ENCODE measurements at places on chromosomes 3 and 15. TPM values are rescaled to one million over a fixed set of nuclear protein-coding genes. Genes with fewer than 3 reads are reported as not detected.

STARD9 gene
- total RNA-seq, result 4.2 TPM

HEMK1 gene
- total RNA-seq, result 64.7 TPM

ECE2 gene
- total RNA-seq, result not detected

PLA2G4E gene
- not detected for total RNA-seq

DNA sequence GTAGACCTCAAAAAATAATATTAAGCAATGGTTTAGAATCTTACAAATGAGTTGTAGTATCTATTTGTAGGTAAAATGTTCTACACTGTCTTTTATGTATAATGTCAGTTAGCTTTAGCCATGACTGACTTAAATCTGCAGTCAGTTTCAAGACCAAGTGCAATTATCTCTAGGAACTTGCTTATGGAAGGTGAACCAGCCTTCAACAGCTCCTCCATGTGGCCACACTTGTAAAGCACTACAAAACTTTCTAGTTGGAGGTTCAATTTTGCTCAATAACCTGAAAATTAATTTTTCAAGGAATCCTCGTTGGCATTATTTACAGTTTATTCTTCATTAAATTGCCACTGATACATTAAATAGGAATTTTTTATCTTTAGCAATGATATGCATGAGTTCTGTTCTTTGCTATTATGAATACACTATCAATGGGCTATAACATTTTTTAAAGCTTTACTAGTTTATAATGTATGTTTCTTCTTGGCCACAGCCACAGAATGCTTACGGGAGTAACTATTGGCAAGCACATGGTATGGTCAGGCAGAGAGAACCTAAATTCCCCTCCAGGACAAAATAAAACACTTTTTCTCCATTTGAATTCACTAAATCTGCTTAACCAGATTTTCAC is 315.3 kb upstream of the UBE2E2 start:
- no peak overlapping the region for H3K4me3 ChIP-seq
- no peak for DNase-seq
- H3K27me3 ChIP-seq, result no peaks in the 10 kb centered on the region
- no peak overlapping the region for H3K27ac ChIP-seq

KCNAB1 gene
- total RNA-seq, result not detected

- H3K27me3 ChIP-seq, result peaks cover 3% of the 10 kb centered on the region
- H3K4me1 ChIP-seq, result no peaks in the 10 kb centered on the region
- H3K27ac ChIP-seq, result no peak overlapping the region
- no peaks in the 10 kb centered on the region for H3K36me3 ChIP-seq
- DNase-seq, result no peak
- no peak overlapping the region for H3K4me3 ChIP-seq
Measured at GRCh38 chr15:60972301-60972700, 256.8 kb downstream of the RORA start.

- no peak overlapping the region for H3K4me3 ChIP-seq
- H3K36me3 ChIP-seq, result no peaks in the 10 kb centered on the region
- peaks cover 7% of the 10 kb centered on the region for H3K27me3 ChIP-seq
- H3K4me1 ChIP-seq, result no peaks in the 10 kb centered on the region
Measured at GRCh38 chr3:42720126-42720525, 17.5 kb upstream of the HHATL start.

DNA sequence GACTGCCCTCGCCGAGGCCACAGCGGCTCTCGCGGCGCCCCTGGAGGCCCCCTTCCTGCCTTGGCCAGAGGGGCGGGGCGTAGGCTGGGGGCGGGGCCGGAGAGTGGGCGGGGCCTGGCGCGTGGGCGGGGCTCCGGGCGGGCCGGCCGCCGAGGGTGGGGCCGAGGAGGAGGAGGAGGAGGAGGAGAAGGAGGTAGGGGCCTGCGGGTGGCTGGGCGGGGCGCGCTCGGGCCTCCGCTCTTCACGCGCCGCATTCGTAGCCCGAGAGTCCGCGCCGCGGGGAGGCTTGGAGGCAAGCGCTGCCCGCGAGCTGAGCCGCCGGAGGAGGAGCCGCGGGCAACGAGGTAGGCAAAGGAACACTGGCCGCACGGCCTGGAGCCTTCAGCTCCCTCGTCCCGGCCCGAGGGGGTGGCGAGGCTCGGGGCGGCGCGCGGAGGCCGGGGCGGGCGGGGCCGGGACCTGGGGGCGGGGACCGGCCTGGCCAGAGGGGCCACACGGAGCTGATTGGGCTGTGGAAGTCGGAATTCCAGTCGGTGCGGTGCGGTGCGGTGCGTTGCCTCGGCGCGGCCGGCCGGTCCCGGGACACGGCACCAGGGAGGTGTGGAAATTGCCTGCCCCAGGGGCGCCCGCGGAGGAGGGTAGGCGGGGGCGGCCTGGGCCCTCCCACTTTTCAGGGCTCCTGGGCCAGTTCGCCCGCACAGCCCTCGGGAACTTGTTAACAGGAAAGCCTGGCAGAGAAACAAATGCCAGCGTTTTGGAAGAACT is at the start of gene PPP2R3A:
PPP2R3A (plus strand) TSS at position 223 of the 765 bp plus-strand sequence. CDS start 35,771 bp downstream, outside the sequence.
- H3K36me3 ChIP-seq, result no peaks in the 10 kb centered on the region
- peak within 1 kb of the TSS; percentile 73 for H3K4me3 ChIP-seq
- DNase-seq, result peak; percentile 81
- H3K4me1 ChIP-seq, result peaks cover 20% of the 10 kb centered on the region
- H3K27me3 ChIP-seq, result peaks cover 25% of the 10 kb centered on the region

GRCh38 chr15:69546182-69546581 is 93.6 kb downstream of the RPLP1 start:
- peaks cover 7% of the 10 kb centered on the region for H3K27me3 ChIP-seq
- H3K4me1 ChIP-seq, result no peaks in the 10 kb centered on the region
- no peaks in the 10 kb centered on the region for H3K36me3 ChIP-seq
- DNase-seq, result no peak
- no peak overlapping the region for H3K27ac ChIP-seq

GRCh38 chr15:68032672-68033071 is 21.4 kb upstream of the PIAS1 start:
- no peak for DNase-seq
- no peaks in the 10 kb centered on the region for H3K36me3 ChIP-seq
- H3K4me1 ChIP-seq, result no peaks in the 10 kb centered on the region
- H3K27ac ChIP-seq, result no peak overlapping the region
- peaks cover 30% of the 10 kb centered on the region for H3K27me3 ChIP-seq

CHL1 gene
- not detected for total RNA-seq

PLSCR5 gene
- total RNA-seq, result not detected

UBA3 gene
- total RNA-seq, result 64.1 TPM

GRCh38 chr3:63968612-63969350 is 54.5 kb downstream of the PSMD6 start:
- H3K4me1 ChIP-seq, result peaks cover 77% of the 10 kb centered on the region
- no peak for DNase-seq
- peaks cover 19% of the 10 kb centered on the region for H3K36me3 ChIP-seq
- H3K4me3 ChIP-seq, result peak overlapping the region; percentile 83
- H3K27me3 ChIP-seq, result no peaks in the 10 kb centered on the region

DNA sequence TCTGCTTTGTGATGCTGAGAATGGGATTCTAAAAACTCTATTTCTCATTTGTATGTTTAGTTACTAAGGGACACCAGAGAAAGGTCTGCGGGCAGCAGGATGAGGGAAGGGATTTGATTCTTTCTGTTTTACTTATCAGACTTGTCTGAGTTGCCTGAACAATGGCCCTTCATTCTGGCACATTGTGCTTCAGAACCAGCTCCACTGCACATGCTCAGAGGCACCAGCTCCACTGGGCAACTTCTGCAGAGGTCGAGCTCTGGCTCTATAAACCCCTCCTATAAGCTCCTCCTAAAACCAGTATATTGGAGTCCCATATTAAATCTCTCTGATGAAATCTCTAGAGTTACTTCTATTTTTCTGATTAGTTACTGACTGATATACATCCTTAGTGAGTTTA is 453.2 kb upstream of the CDIN1 start:
- DNase-seq, result no peak
- no peak overlapping the region for H3K4me3 ChIP-seq
- no peak overlapping the region for H3K27ac ChIP-seq

- peaks cover 6% of the 10 kb centered on the region for H3K27me3 ChIP-seq
- H3K27ac ChIP-seq, result no peak overlapping the region
- H3K36me3 ChIP-seq, result peaks cover 1% of the 10 kb centered on the region
- DNase-seq, result no peak
- H3K4me3 ChIP-seq, result no peak overlapping the region
Measured at GRCh38 chr3:53193466-53194209, 32.6 kb downstream of the PRKCD start.

IGF2BP2 gene
- 0.41 TPM for total RNA-seq

DNA sequence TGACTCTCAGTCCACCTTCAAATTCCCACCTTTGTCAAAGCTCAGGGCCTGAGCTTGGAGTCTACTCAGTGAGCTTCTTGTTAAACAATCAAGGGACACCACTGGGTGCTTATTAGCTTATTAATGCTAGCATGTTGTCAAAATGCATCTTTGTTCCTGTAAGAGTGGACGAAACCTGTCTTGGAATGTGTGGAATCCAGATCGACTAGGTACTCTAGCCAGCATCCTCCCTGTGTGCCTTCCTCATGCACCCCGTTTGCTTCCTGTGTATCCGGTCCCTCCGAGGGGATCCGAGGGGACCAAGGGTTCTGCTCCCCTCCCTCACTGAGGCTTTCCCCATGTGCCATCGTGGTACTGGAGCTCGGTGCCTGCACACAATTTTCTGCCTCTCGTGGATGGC is 75.7 kb upstream of the UBE3A start:
- H3K27ac ChIP-seq, result no peak overlapping the region
- H3K4me1 ChIP-seq, result no peaks in the 10 kb centered on the region
- H3K4me3 ChIP-seq, result no peak overlapping the region
- H3K27me3 ChIP-seq, result no peaks in the 10 kb centered on the region
- H3K36me3 ChIP-seq, result no peaks in the 10 kb centered on the region
- no peak for DNase-seq

- peaks cover 39% of the 10 kb centered on the region for H3K4me1 ChIP-seq
- DNase-seq, result peak; percentile 46
- peak overlapping the region; percentile 70 for H3K4me3 ChIP-seq
- H3K27me3 ChIP-seq, result no peaks in the 10 kb centered on the region
- H3K27ac ChIP-seq, result peak overlapping the region; percentile 87
Measured at GRCh38 chr3:153221748-153222162, 59.7 kb downstream of the RAP2B start.

- H3K4me1 ChIP-seq, result no peaks in the 10 kb centered on the region
- no peak overlapping the region for H3K4me3 ChIP-seq
- no peak overlapping the region for H3K27ac ChIP-seq
- peaks cover 17% of the 10 kb centered on the region for H3K27me3 ChIP-seq
- H3K36me3 ChIP-seq, result no peaks in the 10 kb centered on the region
- DNase-seq, result peak; percentile 1
Measured at GRCh38 chr3:99753268-99753975, 64.2 kb upstream of the CMSS1 start.

DNA sequence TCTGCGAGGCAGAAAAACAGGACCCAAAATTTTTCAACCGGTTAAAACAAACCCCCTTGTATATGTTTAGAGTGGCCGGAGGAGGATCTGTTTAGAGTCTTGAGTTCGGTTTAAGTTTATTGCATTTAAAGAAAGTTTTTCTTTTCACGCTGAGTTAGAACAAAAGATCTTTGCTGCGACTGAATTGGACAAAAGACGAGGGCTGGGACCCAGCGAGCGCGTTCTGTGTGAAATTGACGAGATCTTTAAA is 9.8 kb downstream of the NR2F2 start:
- peaks cover 94% of the 10 kb centered on the region for H3K27me3 ChIP-seq
- H3K27ac ChIP-seq, result no peak overlapping the region
- peaks cover 10% of the 10 kb centered on the region for H3K4me1 ChIP-seq
- DNase-seq, result no peak

DNA sequence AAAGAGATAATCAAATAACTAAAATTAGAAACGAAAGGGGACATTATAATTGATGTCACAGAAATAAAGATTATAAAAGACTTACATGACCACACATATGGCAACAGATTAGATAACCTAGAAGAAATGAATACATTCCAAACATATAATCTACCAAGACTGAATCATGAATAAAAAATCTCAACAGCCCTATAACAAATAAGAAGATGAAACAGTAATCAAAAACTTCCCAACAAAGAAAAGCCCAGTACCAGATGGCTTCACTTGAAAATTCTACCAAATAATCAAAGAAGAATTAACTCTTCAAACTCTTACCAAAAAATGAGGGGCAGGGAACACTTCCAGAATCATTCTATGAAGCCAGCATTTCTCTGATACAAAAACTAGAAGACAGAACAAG is 11.8 kb downstream of the TOP2B start:
- H3K4me3 ChIP-seq, result no peak overlapping the region
- no peak for DNase-seq
- H3K36me3 ChIP-seq, result peaks cover 41% of the 10 kb centered on the region
- H3K27ac ChIP-seq, result peak overlapping the region; percentile 47
- no peaks in the 10 kb centered on the region for H3K27me3 ChIP-seq

PATL2 gene
- 7.0 TPM for total RNA-seq

DNA sequence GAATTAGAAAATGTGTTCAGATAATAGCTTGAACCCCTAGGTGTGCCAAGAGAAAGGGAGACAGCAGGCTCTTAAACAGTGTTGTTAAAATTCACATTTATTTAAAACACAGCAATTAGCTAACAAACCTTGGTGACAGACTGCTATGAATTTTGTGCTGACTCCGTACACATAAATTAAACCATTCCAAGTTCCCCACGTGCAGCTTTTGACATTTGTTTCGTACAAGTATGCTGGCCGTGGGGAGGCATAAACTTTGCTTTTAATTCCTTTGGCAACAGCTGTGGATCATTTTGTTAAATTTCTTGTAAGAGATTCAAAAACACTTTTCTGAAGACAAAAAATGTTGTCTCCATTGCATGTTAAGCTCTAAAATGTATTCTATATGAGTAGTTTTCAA is 465.3 kb downstream of the FGF12 start:
- no peak for DNase-seq
- H3K4me1 ChIP-seq, result no peaks in the 10 kb centered on the region
- H3K27me3 ChIP-seq, result no peaks in the 10 kb centered on the region

GRCh38 chr3:100124201-100124761 is 10.0 kb upstream of the FILIP1L start:
- H3K4me3 ChIP-seq, result no peak overlapping the region
- H3K36me3 ChIP-seq, result peaks cover 10% of the 10 kb centered on the region
- no peak overlapping the region for H3K27ac ChIP-seq
- H3K27me3 ChIP-seq, result no peaks in the 10 kb centered on the region
- DNase-seq, result no peak
- H3K4me1 ChIP-seq, result peaks cover 13% of the 10 kb centered on the region

STAC gene
- not detected for total RNA-seq

GRCh38 chr3:194176274-194176991 is 40.5 kb downstream of the HES1 start:
- no peak overlapping the region for H3K27ac ChIP-seq
- no peaks in the 10 kb centered on the region for H3K27me3 ChIP-seq
- H3K4me1 ChIP-seq, result no peaks in the 10 kb centered on the region
- H3K4me3 ChIP-seq, result no peak overlapping the region

- H3K27me3 ChIP-seq, result no peaks in the 10 kb centered on the region
- DNase-seq, result no peak
- no peak overlapping the region for H3K27ac ChIP-seq
- peaks cover 34% of the 10 kb centered on the region for H3K36me3 ChIP-seq
- H3K4me3 ChIP-seq, result no peak overlapping the region
Measured at GRCh38 chr15:28269097-28269496, 52.9 kb downstream of the HERC2 start.

UBE2E2 gene
- 13.2 TPM for total RNA-seq

TMC3 gene
- total RNA-seq, result not detected

AADACL2 gene
- total RNA-seq, result not detected

PP2D1 gene
- not detected for total RNA-seq

GRCh38 chr15:64163659-64164362 is 989 bp upstream of the PPIB start:
- H3K36me3 ChIP-seq, result peaks cover 22% of the 10 kb centered on the region
- peak overlapping the region; percentile 93 for H3K27ac ChIP-seq
- peak overlapping the region; percentile 89 for H3K4me3 ChIP-seq
- no peak for DNase-seq

- DNase-seq, result no peak
- H3K36me3 ChIP-seq, result no peaks in the 10 kb centered on the region
- H3K4me1 ChIP-seq, result no peaks in the 10 kb centered on the region
- no peak overlapping the region for H3K27ac ChIP-seq
- no peak overlapping the region for H3K4me3 ChIP-seq
- peaks cover 5% of the 10 kb centered on the region for H3K27me3 ChIP-seq
Measured at GRCh38 chr15:77737238-77738037, 104.7 kb upstream of the LINGO1 start.

All from activated naive CD8-positive, alpha-beta T cell treated with anti-CD3 and anti-CD28 coated beads for 36 hours (primary cell).